BJ (cell line): ENCODE measurements at places on chromosomes 2 and 18.

DNA sequence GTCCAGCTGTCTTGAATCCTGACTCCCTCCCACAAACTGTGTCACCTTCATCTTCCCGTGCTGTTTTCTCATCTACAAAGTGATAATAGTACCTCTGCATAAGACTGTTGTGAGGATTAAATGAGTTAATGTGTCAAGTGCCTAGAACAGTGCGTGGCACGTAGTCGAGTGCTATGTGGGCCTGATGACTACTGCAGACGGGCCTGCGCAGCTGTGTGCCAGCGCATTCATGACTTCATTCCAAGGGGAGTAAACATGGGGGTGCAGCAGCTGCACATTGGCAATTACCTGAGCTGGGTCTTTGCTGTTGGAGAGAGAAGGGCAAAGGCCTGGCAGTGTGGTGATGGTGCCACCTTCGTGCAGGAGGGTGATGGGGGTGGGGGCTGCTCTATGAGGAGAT lies 5.0 kb downstream of the TEX44 start:
- DNase-seq: no peak

GRCh38 chr2:134504586-134505336 lies 214.0 kb downstream of the TMEM163 start:
- DNase-seq: no peak

- peak; percentile 9 for DNase-seq
Measured at GRCh38 chr2:241702155-241703031, 554 bp downstream of the ING5 start.

GRCh38 chr2:218999021-218999880 lies 6.0 kb upstream of the CRYBA2 start:
- no peak for DNase-seq

GRCh38 chr2:124698979-124699565 lies 674.0 kb downstream of the CNTNAP5 start:
- no peak for DNase-seq

DNA sequence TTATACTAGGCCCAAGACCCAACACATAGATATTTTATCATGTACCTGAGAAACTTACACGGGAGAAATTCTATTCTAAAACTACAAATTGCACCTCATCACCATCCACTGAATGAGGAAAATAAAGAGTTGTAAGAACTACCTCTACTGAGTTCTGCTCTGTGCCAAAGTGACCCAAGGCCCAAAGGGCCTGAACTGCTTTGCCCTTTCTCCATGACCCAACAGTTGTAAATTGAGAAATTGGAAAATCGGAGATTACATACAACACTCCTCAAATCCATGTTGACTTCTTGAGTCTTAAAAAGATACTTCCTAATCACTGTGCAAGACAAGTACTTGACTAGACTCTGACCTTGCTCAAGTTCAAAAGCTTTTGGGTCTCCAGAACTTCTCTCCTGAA lies 8.8 kb downstream of the NR4A2 start:
- DNase-seq: no peak

DNA sequence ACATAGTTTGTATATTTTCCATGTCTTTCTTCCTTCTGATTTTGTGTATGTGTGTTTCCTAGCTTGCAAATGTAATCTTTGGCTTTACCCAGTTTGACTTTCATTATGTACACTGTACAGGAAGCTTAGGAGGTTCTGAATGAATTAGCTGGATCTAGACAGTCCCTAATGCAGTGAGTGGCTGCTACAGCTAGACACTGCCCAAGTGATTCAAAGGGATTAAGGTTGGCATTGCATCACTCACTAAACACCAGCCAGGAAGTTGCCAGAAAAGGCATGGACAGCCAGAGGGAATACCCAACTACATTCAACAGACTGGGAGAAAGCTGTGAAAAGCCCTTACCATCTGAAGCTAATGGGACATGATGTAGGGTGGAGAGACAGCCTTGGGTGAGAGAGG lies 316.0 kb upstream of the MEX3C start:
- DNase-seq: no peak

- DNase-seq: no peak
Measured at GRCh38 chr18:3663870-3664512, 214.0 kb downstream of the TGIF1 start.

- no peak for DNase-seq
Measured at GRCh38 chr2:155574941-155575340, 757.6 kb downstream of the NR4A2 start.

- no peak for DNase-seq
Measured at GRCh38 chr2:179049546-179050311, at the start of gene CCDC141. CCDC141 (minus strand) TSS chr2:179050137; CDS start chr2:179049941, 196 bp downstream.

GRCh38 chr2:199404841-199405240 lies 52.9 kb downstream of the SATB2 start:
- DNase-seq: no peak

DNA sequence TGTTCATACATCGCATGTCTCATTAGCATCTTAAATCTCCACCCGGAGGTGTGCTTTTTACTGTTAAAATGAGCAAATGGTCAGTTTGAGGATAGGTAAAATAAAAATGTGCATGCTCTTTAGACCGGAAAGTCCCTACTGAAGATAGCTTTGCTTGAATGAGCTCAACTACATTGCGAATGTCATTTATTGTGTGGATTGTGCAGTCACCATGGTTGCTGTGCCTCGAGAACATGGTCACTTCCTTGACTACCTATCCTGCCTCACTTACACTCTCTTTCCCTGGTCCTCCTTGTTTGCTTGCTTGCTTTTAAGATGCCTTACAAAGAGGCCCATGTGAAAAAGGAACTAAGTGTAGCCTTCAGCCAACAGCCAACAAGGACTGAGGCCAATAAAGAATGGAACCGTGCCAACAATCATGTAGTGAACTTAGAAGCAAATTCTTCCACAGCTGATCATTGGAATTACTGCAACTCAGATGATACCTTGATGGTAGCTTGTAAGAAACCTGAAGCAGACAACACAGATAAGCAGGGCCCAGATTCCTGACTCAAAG lies 72.2 kb upstream of the BARD1 start:
- no peak for DNase-seq

GRCh38 chr2:8151888-8152287 lies 530.0 kb upstream of the ID2 start:
- DNase-seq: no peak

DNA sequence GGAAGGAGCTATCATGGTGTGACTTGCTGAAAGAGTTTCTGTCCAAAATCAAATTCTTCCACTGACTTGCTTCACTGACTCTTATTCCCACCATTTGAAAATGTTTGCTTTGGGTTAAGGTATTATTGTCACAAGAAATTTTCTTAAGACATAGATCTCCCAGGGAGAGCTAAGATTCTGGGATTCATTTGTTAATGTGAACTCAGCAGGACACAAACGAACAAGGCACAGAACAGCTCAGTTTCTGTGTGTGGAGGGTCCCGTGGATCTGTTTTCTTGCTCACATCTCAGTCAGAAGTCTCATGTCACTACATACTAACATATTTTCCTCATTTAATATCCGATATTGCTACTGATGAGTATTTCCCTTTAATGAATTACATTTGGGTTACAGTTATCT lies 8.2 kb upstream of the HNRNPA3 start:
- no peak for DNase-seq

- no peak for DNase-seq
Measured at GRCh38 chr2:161165811-161166210, 5.6 kb downstream of the TANK start.

DNA sequence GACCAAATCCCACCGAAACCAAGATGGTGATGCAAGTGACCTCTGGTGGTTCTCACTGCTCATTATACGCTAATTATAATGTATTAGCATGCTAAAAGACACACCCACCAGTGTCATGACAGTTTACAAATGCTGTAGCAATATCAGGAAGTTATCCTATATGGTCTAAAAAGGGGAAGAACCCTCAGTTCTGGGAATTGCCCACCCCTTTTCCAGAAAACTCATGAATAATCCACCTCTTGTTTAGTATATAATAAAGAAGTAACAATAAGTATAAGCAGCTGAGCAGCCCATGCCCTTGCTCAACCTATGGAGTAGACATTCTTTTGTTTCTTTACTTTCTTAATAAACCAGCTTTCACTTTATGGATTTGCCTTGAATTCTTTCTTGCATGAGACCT lies 31.0 kb upstream of the FMNL2 start:
- DNase-seq: no peak
